Esophagus (tissue), 2 donors: ENCODE measurements at places on chromosomes 11 and 22. TPM values are rescaled to one million over a fixed set of nuclear protein-coding genes. Genes with fewer than 3 reads are reported as not detected.

OR4D5 gene
- polyA plus RNA-seq: not detected

OR5B21 gene
- polyA plus RNA-seq: not detected

KCNK4 gene
- polyA plus RNA-seq: not detected

SAA2 gene
- polyA plus RNA-seq: 2.4 TPM

DDTL gene
- 1.4 TPM for polyA plus RNA-seq

TRMT2A gene
- polyA plus RNA-seq: 77.1 TPM

RASL10A gene
- polyA plus RNA-seq: 1.0 TPM

ACTN3 gene
- polyA plus RNA-seq: 0.02 TPM

TRIM29 gene
- 1,078 TPM for polyA plus RNA-seq

SCGB2A2 gene
- polyA plus RNA-seq: not detected

GPHA2 gene
- polyA plus RNA-seq: not detected

RIMBP3C gene
- 0.02 TPM for polyA plus RNA-seq

OR52D1 gene
- not detected for polyA plus RNA-seq

LRRN4CL gene
- polyA plus RNA-seq: 1.4 TPM

RAB36 gene
- polyA plus RNA-seq: 1.6 TPM

MRPL11 gene
- 27.2 TPM for polyA plus RNA-seq

ELMOD1 gene
- polyA plus RNA-seq: 0.02 TPM

SERHL2 gene
- 1.5 TPM for polyA plus RNA-seq

KDM4D gene
- polyA plus RNA-seq: 0.31 TPM

MAP6 gene
- polyA plus RNA-seq: 1.6 TPM

MLC1 gene
- 0.08 TPM for polyA plus RNA-seq

GRM5 gene
- polyA plus RNA-seq: 0.02 TPM

UBQLN3 gene
- not detected for polyA plus RNA-seq

GAS2 gene
- 0.46 TPM for polyA plus RNA-seq

ZNF280A gene
- polyA plus RNA-seq: not detected

PRR5L gene
- polyA plus RNA-seq: 1.1 TPM

OR2AG2 gene
- polyA plus RNA-seq: not detected

DDI1 gene
- polyA plus RNA-seq: not detected

KCNE3 gene
- 4.6 TPM for polyA plus RNA-seq

TUB gene
- polyA plus RNA-seq: 0.78 TPM

CSKMT gene
- polyA plus RNA-seq: 15.4 TPM

TTLL8 gene
- polyA plus RNA-seq: not detected

C22orf31 gene
- polyA plus RNA-seq: 0.13 TPM

HBG2 gene
- not detected for polyA plus RNA-seq

DCDC1 gene
- not detected for polyA plus RNA-seq

CTSC gene
- polyA plus RNA-seq: 33.8 TPM

MPEG1 gene
- 0.61 TPM for polyA plus RNA-seq

HIPK3 gene
- 13.8 TPM for polyA plus RNA-seq

KDM4E gene
- not detected for polyA plus RNA-seq

RNH1 gene
- 219 TPM for polyA plus RNA-seq

CDCA5 gene
- polyA plus RNA-seq: 4.3 TPM

CTNND1 gene
- 89.7 TPM for polyA plus RNA-seq

PDE3B gene
- 1.2 TPM for polyA plus RNA-seq

TNNI2 gene
- polyA plus RNA-seq: 166 TPM

CFAP300 gene
- polyA plus RNA-seq: 0.63 TPM

CCDC15 gene
- polyA plus RNA-seq: 0.87 TPM

NFAM1 gene
- 0.28 TPM for polyA plus RNA-seq

MOB2 gene
- polyA plus RNA-seq: 43.8 TPM

KRTAP5-10 gene
- polyA plus RNA-seq: 0.12 TPM

ELFN2 gene
- 0.01 TPM for polyA plus RNA-seq

RBM4 gene
- 54.6 TPM for polyA plus RNA-seq
